CD4-positive, alpha-beta T cell treated with Interleukin-1 beta for 1 hour (primary cell): ENCODE measurements at places on chromosomes 2 and 18.

- no peak for DNase-seq
Measured at GRCh38 chr2:68603059-68603458, 40.3 kb upstream of the PROKR1 start.

DNA sequence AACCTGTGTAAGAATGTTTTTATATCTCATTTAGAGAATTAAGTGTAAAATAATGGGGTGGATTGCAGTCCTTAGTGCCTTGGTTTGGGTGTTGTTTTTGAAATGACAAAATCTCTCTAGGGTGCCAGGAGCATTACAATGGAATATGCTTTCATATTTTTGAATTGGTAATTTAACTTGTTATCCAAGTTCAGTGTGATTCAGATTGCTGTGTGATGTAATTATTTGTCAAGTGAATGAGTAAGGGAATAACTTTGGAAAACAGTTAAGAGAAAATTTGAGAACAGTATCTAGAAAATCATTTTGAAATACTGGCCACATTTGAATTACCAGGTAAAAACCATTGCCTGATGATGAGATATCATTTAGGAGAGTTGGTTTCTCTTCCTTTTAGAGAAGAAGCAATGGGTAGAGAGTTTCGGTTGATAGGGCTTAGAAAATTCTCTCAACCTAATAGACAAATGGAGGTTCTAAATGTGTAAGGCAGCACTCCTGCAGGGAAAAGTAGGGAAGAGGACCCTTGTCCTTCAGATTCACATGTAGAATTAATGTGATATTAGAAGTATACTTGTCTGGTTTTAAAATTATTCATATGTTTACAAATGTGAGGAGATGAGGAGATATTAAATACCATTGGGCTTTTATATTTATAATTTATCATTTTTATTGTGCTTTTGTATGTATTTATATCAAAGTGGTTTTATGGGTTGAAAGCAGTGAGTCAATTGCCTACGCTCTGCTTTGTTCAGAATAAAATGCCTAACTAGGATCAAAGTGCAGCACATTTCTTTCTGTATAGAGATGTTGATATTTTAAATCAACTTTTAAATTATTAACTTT is 124.8 kb downstream of the PHLPP1 start:
- no peak for DNase-seq

GRCh38 chr2:240946654-240947053 is 40.5 kb downstream of the CROCC2 start:
- DNase-seq, result no peak

GRCh38 chr2:240419723-240420122 is 15.7 kb upstream of the GPC1 start:
- no peak for DNase-seq
